Neuronal stem cell (in vitro differentiated cells): ENCODE measurements at places on chromosomes 11 and 22.

DNA sequence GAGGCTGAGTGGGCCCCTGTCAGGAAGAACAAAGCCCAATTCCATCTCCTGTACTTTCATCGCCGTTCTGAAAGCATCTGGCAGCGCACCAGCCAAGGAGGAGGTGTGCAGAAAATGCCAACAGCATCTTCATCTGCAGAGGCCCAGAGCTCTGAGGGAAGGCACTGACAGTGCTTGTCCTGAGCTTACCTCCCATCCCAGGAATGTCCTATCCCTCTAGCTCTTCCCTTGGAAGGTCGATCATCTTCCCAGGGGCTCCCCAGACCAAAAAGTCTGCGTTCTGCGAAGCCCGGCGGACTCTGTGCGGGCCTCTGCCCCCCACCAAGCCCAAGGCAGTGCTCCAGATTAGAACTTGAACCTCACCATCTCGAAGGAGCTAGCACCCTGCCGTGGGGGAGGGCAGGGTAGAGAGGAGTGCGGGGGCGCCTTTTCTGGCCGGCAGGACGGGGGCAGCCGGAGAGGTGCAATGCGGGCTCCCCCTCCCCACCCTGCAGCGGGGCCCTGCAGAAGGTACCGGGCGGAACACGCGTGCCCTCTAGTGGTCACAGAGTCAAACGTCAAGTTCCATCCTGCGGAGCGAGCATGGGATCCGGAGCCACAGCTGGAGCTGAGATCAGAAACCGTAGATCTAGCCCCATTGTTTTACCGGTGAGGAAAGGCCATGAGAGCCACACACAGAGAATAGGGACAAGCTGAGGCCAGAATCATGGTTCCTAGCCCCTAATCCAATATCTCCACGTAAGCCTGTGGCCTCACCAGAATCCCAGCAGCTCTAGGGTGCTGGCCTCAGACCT lies 5.0 kb downstream of the SCN2B start:
- DNase-seq, result peak; percentile 80

DNA sequence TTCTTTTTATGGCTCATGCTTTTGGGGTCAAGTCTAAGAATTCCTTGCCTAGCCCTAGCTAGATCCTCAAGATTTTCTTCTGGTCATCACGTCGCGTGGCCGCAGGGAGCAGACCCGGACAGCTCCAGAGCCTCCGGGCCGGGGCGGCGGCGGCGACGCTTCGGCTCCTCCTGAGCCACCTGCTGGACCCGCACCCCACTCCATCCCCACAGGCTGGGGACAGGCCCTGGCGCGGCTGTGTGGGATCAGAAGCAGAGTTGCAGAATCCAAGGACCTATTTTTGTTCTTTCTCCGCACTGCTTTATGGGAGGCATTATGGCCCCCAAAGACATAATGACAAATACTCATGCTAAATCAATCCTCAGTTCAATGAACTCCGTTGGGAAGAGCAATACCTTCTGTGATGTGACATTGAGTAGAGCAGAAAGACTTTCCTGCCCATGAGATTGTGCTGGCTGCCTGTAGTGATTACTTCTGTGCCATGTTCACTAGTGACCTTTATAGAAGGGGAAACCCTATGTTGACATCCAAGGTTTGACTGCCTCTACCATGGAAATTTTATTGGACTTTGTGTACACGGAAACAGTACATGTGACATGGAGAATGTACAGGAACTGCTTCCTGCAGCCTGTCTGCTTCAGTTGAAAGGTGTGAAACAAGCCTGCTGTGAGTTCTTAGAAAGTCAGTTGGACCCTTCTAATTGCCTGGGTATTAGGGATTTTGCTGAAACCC lies 12.4 kb upstream of the SCARF2 start:
- no peak for DNase-seq

GRCh38 chr11:551596-551995 lies 8.9 kb downstream of the LMNTD2 start:
- DNase-seq, result no peak

- DNase-seq, result no peak
Observed at GRCh38 chr11:109285465-109285864, 136.5 kb upstream of the C11orf87 start.

GRCh38 chr11:71120471-71120896 lies 131.9 kb downstream of the SHANK2 start:
- peak; percentile 41 for DNase-seq

DNA sequence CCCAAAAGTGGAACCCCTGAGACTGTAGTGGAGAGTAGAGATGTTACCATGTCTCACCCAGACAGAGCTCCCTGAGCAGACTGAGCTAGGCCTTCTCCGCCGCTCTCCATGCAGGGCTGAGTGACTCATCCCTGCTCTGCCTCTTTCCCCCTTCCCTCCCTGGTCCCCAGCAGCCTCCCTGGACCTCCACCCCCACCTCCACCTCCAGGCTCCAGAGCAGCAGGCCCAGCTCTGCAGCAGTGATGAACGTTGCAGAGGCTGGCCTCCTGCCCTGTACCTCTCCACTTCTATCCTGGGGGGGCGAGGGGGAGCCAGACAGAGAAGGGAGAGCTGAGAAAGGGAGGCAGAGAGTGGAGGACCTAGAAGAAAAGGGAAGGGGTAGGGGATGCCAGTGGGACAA lies 19.3 kb upstream of the ARAP1 start:
- no peak for DNase-seq
